ENCODE measurements at places on chromosomes 6 and 20.

DNA sequence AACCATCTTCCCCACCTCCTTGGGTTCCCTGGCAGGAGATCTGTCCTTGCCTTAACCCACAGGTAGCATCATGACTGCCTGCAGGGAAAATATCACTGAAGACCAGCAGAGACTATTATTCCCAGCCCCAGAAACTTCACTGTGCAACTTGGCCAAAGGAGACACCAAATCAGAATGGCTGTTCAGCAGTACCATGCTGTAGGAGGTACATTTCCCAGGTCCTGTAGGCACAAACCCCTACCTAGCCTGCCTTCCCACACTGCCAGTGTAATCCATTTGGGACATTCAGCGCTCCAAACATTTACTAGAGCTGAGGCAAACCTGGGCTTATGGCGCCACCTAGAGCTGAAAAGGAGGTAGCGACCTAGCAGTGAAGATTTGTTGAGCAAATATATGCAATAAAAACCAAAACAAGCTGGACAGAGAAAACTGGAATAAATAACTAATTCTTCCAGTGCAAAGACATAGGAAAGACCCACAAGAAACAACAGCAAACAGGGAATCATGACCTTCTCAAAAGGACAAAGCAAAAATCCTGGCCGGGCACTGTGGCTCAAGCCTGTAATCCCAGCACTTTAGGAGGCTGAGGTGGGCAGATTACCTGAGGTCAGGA, 60.3 kb downstream of the VTA1 start:
- peak; percentile 40 for DNase-seq

DNA sequence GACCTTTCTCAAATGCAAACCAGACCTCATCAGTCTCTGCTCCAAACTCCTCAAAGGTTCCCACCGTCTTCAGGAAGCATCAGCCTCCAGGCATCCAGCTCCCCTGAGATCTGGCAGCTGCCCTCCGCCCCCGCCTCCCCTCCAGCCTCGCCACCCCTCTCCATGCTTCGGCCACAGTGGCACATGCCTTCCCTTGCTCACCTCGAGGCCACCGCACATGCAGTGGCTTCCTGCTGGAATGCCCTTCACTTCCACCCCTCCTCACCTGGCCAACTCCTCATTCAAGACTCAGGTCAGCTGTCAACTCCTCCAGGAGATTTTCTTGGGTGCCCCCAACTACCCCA, 13.4 kb downstream of the KIAA1755 start:
- no peak for DNase-seq

GRCh38 chr20:36465109-36466080, 75.9 kb upstream of the MYL9 start:
- DNase-seq: peak; percentile 19

DNA sequence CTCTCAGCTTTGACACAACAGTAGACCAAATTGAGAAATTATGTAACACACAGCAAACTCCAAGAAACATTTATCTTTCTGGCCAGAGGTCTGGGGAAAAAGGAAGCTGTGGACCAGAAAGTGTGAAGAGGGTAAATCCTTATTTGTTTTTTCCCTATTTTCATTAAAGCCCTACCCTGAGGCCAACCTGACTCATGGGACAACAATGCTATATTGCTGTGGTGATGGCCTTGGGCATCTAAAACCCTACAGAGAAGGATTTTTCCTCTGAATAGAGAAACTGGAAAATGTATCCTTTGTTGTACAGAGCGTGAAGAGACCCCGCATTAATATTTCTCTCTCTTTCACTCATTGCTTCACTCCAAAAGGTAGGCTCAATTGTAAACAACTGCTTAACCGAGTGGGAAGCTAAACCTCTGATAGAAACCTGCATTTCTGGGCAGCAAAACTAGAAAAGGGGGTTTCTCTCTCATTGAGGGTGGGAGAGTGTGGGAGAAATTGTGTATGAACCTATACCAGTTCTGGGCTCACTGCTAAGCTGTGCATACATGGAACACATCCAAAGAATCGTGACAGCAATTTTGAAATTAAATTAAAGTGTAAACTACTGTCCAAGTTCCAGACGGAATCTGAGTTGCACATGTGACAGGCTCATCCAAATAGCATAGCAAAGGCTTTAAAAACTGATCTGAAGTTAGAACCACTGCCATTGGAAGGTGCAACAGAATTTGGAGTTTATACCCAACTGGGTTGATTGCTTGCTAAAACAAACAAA, 175.5 kb downstream of the CLVS2 start:
- DNase-seq: no peak

GRCh38 chr6:166782520-166782919, 155.5 kb upstream of the RPS6KA2 start:
- DNase-seq: no peak

GRCh38 chr6:132666118-132666517, 7.1 kb upstream of the TAAR1 start:
- DNase-seq: no peak

- DNase-seq: no peak
Measured at GRCh38 chr6:166785131-166785530, 158.1 kb upstream of the RPS6KA2 start.

GRCh38 chr20:48750941-48751635, 76.7 kb downstream of the PREX1 start:
- peak; percentile 87 for DNase-seq

- DNase-seq: no peak
Measured at GRCh38 chr6:150394053-150394898, 25.5 kb downstream of the IYD start.

DNA sequence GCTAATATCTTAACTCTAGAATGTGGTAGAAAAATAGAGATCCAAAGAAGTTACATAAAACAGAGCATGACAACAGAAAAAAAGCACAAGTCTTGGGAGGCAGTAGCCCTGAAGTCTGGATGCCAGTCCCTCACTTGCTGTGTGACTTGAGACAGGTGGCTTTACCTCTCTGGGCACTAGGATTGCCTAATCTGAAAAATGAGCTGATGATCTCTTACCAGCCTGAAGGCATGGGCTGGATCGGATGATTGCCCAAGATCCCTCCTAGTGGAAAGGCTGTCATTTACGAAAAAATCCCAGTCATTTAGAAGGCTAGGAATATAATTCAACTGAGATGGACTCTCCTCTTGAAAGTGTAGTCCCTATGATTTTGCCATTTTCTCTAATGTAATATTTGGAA, 10.9 kb upstream of the GCM1 start:
- no peak for DNase-seq

- DNase-seq: no peak
Measured at GRCh38 chr6:170074907-170075306, 216.0 kb downstream of the DLL1 start.

Data from Kasumi-1 (cell line).